ENCODE measurements at places on chromosomes 12 and 14.

GRCh38 chr12:103529306-103529705 is 33.5 kb upstream of the C12orf42 start:
- DNase-seq: no peak

- no peak for DNase-seq
Observed at GRCh38 chr12:117328556-117329100, 32.8 kb downstream of the NOS1 start.

GRCh38 chr12:125065021-125065918 is at the start of gene AACS:
AACS (plus strand) TSS chr12:125065435; CDS start chr12:125065585, 150 bp downstream.
- peak; percentile 77 for DNase-seq

DNA sequence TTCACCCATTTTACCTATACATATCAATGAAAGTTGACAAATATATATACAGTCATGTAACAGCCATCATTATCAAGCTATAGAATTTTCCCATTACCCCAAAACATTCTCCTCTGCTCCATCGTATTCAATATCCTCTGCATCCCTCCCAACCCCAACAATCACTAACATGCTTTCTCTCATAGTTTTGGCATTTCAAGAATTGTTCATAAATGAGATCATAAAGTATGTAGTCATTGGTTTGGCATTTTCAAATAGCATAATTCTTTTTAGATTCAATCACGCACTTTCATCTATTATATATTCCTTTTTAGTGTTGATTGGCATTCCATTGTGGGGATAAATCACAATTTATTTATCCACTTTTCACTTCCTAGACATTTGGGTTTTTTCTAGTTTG is 866.0 kb upstream of the TMEM132C start:
- DNase-seq: no peak

DNA sequence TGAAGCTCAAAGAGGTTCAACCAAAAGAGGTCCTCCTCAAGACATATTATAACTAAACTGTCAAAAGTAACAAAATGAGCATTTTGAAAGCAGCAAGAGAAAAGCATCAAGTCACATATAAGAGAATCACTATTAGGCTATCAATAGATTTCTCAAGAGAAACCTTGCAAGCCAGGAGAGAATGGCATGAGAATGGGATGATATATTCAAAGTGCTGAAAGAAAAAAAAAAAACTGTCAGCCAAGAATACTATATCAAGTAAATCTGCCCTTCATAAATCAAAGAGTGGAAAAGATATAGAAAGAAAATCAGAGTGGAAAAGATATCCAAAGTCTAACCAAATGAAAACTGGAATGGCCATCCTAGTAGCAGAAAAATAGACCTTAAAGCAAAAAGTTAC is 39.3 kb upstream of the TSPAN11 start:
- DNase-seq: no peak

DNA sequence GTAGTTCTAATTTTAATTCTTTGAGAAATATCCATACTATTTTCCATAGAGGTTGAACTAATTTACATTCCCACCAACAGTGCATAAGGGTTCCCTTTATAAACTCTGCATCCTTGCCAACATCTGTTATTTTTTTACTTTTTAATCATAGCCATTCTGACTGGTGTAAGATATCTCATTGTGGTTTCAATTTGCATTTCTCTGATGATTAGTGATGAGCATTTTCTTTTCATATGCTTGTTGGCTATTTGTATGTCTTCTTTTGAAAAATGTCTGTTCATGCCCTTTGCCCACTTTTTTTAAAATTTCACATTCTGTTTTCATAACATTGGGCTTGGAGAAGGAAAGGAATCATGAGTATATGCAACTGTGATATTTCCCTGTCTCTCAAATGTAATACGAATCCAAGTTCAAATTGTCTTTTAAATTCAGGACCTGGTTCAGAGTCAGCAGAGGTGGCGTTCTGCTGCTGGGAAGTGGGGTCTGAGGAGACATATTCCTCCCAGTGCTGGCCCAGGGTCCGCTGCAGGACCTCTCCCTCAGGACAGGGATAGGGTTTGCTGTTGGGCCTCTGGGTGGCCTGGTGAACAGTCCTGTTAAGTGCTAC is 81.2 kb upstream of the ETV6 start:
- no peak for DNase-seq

GRCh38 chr12:42652048-42652447 is 62.5 kb upstream of the PRICKLE1 start:
- DNase-seq: no peak

All from cerebellar cortex (tissue), 1 donor.